Urinary bladder (tissue), 4 donors: ENCODE measurements at places on chromosomes 3 and 15. TPM values are rescaled to one million over a fixed set of nuclear protein-coding genes. Genes with fewer than 3 reads are reported as not detected.

The PAQR5 gene
- total RNA-seq, result 2.6 TPM

The SLC15A2 gene
- 14.0 TPM for total RNA-seq

The ROBO2 gene
- 38.1 TPM for total RNA-seq

The DPPA2 gene
- not detected for total RNA-seq

The FAM227B gene
- 19.9 TPM for total RNA-seq

The IMPG2 gene
- 2.3 TPM for total RNA-seq

The PLAAT1 gene
- 0.90 TPM for total RNA-seq

The RBM5 gene
- total RNA-seq, result 325 TPM

The THOC7 gene
- total RNA-seq, result 51.2 TPM

The IQCF5 gene
- not detected for total RNA-seq

The ANKRD63 gene
- not detected for total RNA-seq

The CYP8B1 gene
- total RNA-seq, result not detected

The ALDH1A3 gene
- 11.2 TPM for total RNA-seq

The GABRB3 gene
- total RNA-seq, result 2.3 TPM

The LRRC2 gene
- total RNA-seq, result 4.3 TPM

The TAMM41 gene
- total RNA-seq, result 17.4 TPM

The LMAN1L gene
- 0.85 TPM for total RNA-seq

The SNX33 gene
- 11.1 TPM for total RNA-seq

The LYZL4 gene
- not detected for total RNA-seq

The CHCHD6 gene
- total RNA-seq, result 5.4 TPM

The RPS27L gene
- 48.1 TPM for total RNA-seq

The CEP70 gene
- 93.1 TPM for total RNA-seq

- no peak for DNase-seq
These were observed 6.8 kb downstream of the CHRNA3 start for GRCh38 chr15:78614021-78614420.

GRCh38 chr15:96804754-96805153 is 474.3 kb downstream of the NR2F2 start:
- no peak for DNase-seq

DNA sequence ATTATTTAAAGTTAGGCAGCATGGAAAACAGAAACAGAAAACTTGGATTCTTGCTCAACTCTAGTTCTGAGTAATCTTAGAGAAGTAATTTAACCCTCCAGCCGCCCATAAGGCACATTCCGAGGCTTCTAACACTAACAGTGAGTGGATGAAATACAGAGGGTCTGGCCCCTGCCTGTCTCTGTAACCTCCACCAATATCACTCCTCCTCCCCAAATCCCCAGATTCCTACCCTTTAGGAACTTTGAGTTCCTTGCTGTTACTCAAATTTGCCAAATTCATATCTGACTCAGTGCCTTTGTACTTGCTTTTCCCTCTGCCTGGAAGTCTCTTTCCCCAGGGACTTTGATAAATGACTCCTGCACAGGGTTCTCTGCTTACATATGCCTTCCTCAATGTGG is 112.5 kb upstream of the TGFBR2 start:
- DNase-seq, result no peak

- DNase-seq, result no peak
These were observed 40.2 kb downstream of the METTL6 start for GRCh38 chr3:15387171-15387581.

- DNase-seq, result no peak
These were observed 10.3 kb upstream of the ARID3B start for GRCh38 chr15:74530771-74531143.

DNA sequence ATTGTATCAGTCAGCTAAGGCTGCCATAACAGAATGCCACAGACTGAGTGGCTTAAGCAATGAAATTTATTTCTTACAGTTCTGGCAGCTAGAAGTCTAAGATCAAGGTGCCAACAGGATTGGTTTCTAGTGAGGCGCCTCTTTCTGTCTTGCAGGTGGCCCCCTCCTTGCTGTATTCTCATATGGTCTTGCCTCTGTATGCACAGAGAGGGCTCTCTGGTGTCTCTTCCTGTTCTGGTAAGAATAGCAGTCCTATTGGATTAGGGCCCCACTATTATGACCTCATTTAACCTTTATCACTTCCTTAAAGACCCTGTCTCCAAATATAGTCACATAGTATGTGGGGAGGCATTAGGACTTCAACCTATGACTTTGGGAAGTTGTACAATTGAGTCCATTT is 253.9 kb downstream of the EDEM1 start:
- DNase-seq, result no peak

GRCh38 chr3:46659285-46659684 is 34.2 kb downstream of the ALS2CL start:
- no peak for DNase-seq

- no peak for DNase-seq
These were observed 128.2 kb downstream of the ADAMTS9 start for GRCh38 chr3:64559588-64559987.

GRCh38 chr3:48598323-48599076 is 3.4 kb upstream of the COL7A1 start:
- peak; percentile 75 for DNase-seq

DNA sequence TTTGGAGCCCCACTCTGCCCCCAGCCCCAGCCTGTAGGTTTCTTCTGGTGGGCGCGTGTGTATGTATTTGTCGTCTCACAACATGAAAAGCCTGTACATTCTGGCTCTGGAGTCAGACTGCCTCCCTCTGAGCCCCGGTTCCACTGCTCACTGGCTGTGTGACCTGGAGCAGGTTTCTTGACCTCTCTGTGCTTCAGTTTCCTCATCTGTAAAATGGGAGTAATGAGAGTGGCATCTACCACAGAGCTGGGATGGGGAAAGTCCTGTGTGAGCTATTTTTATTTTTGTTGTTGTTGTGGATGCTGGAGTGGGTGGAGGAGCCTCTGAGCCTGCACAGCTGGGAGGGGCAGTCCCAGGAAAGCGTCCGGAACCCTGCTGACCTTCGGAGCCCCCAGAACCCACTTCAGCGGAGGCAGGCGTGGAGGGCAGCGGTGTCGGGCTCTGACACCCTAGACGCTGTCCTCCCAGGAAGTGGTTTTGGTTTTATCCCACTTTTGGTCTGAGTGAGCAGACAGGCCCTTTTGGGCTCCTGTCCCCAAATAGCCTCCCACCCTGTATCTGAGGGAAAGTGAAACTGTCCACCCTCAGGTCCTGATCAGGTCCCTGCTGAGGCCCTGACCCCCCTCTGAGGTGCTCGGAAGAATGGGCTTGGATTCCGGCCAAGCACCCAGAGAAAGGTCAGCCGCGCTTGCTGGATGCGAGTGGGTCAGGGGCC is 103.5 kb downstream of the CHSY1 start:
- DNase-seq, result no peak

GRCh38 chr3:82814660-82815059 is 1053.2 kb upstream of the GBE1 start:
- DNase-seq, result no peak

GRCh38 chr3:115469649-115470048 is 153.7 kb upstream of the GAP43 start:
- no peak for DNase-seq

DNA sequence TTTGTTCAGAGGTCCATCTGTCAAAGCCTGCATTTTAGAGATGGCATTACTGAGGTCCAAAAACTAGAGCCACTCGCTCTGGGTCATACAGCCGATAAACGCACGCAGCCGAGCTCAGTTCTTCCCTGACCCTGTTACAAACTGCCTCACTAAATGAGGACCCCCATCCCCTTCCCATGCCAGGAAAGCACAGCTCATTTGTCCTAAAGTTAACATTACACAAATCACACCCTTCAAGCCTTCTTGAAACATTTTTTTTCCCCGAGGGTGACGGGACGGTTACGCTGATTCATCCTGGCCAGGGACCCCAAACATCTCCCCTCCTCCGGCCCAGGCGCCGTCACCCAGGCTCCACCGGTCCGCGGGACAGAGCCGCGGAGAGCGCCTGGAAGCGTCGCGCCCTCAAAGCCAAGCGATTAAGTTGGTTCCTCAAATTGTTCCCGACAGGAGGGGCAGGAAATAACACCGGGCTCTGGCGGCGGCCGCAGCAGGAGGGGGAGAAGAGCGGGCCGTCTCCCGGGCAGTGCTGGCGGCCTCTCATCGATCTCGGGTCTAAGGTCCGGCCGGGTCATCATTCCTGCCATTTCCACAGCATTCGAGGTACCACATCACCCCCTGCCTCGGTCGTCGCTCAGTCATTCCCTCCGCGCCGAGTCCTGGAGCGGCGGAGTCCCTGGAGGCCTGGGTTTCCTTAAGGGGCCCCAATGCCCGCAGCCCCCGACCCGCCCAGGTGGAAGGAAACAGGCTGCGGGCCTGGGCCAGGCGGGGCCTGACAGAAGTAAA is 619 bp upstream of the CMTM8 start:
- no peak for DNase-seq

- no peak for DNase-seq
These were observed 21.9 kb downstream of the TCF12 start for GRCh38 chr15:56940388-56940787.

DNA sequence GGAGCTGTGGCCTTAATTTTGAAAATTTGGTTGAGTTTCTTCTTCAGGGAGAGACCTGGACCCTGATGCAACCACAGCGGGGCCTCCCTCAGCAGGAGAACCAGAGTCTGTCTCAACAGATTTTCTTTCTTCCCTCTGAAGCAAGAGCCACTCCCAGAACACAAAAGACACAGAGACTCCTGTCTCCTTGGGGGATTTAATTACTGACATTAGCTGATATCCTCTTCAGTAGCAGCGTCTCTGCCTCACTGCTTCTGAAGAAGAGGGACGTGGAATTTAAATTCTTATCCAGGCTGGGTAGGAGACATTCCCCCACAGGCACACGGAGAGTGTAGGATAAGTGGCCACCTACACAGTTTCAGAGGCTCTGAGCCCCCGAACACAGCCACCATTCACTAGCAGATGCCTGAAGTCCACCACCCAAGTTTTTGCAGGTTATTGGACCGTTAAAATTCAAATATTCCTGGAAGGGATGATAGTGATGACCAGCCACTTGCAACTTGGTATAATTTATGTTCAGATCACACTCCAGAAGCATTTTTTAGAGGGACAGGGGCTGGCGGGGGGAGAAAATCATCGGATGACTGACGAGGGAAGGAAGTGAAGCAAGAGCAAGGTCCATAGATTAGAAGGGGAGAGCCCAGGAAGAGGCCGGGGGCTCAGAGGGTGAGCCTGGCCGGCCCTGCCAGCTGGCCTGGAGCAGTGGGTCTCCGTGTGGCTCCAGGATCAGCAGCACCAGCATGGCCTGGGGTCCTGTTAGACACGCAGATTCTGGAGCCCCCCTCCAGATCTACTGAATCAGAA is 109.7 kb downstream of the BDH1 start:
- DNase-seq, result no peak

DNA sequence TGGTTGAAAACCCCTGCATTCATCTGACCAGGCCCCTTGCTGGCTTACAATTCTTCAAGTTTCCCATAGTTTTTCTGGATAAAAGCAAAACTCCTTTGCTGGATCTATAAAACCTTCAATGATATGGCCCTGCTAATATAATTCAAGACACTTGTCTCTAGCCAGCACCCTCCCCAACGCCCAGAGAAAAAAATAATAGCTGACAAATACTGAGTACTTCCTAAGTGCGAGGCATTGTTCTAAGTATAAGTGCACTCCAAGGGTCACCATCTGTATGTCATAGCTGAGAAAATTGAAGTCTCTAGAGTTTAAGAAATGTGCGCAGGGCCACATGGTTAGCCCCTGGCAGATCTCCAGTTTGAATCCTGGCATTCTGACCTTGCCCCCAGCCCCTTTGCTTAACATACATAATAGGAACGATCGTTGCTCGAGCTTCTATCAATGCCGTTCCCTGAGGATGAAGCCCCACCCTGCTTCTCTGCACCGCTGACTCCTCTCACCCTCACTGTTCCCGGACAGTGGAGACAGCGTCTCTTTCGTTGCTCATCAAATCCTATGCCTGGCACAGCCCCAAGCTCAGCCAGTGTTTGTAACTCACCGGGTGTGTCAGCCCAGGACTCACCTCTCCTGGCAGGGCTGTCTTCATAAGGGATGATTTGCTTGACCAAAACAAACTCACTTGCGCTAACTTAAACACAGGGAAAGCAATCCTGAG is 377.1 kb upstream of the PROK2 start:
- no peak for DNase-seq

- no peak for DNase-seq
These were observed 23.1 kb upstream of the FOXP1 start for GRCh38 chr3:71606582-71606981.

DNA sequence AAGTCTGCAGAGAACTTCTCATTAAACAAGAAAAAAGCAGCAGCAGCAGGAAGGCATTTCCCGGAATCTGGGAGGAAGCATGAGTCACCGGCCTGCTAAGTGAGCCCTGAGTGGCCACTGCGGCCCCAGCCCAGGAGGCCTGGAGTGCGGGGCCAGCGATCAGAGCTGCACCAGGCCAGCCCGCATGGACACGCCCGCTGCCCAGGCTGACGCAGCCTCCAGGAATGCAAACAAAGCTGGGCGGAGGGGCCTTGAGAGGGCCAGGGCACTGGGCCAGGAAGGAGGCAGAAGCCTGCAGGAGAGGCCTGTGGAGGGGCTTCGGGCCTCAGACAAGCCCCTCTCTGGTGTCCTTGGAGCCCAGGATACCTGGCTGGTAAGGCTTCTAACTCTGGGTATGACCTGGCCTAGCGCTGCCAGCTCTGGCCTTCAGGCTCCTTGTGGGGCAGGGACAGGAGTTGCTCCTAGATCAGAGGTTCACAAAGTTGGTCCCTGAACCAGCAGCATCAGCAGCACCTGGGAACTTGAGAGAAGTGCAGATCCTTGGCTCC is 101.2 kb downstream of the SMAD6 start:
- DNase-seq, result peak; percentile 82

DNA sequence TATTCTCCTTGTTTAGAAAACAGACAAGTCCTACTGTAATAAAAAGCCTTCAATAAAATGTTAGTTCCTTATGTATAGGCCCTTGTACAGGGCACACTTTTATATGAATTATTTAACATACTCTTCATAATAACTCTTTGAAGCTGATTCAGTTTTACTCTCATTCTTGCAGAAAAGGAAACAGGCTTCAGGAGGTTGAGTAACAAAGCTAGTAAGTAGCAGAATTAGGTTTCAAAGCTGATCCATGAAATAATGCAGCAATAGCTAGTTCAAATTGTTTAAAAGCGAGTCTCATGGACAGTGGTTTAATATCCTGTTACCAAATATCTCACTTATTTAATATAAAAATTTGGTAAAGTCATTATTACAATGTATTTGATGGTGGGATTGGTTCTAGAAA is 25.0 kb downstream of the TCF12 start:
- DNase-seq, result no peak

- no peak for DNase-seq
These were observed 12.5 kb upstream of the MGLL start for GRCh38 chr3:127834771-127835170.

- no peak for DNase-seq
These were observed 10.5 kb upstream of the CRABP1 start for GRCh38 chr15:78329625-78330024.
